ENCODE measurements at places on chromosomes 12 and 14.

DNA sequence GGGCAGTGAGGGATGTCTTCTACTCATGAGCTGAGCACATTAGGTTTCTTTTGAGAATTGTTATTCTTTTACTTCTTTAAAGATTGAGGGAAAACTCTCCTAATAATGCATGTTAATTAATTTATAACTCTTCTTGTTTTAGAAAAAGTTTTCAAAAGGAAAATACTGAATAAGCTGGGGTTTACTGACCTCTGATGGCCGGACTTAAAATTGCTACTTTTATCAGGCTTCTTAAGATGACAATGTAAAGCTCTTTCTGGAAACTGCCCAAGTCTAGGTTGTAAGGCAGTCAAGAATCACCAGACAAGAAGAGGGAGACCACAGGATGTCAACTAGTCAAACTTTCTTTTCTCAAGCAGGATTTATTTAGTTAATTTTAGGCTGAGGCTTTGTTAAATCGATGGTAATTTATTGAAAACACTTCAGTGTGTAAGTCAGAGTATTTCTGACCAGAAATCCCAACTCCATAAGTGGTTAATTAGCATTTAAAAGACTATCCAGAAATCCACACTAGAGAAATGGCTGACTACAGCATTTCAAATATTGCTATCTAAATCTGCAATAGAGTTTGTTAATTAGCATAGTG is 82.1 kb downstream of the AVPR1A start:
- DNase-seq = no peak

DNA sequence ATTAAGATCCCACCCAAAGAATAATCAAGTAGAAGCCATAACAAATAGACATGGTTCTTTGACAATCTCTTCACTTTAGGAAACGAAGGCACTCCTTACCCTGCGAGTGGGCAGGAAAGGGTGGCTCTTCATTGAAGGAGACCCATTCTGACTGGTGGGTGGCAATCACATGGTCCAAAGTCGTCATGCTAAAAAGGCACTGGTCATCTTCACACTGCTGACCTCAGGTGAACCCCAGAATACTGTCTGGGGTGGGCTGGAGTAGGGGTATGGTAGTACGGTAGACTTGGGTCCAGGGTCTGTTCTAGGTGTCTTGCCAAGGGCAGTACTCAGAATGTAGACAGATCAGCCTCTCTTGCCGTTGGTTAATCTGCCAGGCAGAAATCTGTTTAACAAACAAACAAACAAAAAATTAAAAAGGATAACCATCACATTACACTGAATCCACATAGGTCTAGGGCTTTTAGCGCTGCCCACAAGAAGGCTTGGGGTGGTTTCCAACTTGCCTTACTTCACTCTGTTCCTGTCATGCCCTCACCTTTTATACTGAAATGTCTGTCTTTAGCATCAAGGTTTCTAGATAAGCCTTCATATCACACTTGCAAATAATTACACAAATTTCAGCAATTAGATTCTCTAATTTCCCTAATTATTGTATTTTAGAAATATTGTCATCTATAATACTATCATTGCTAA is 1.8 kb downstream of the STON2 start:
- DNase-seq = no peak

- DNase-seq = no peak
Measured at GRCh38 chr14:33954016-33954598, 3.2 kb upstream of the EGLN3 start.

DNA sequence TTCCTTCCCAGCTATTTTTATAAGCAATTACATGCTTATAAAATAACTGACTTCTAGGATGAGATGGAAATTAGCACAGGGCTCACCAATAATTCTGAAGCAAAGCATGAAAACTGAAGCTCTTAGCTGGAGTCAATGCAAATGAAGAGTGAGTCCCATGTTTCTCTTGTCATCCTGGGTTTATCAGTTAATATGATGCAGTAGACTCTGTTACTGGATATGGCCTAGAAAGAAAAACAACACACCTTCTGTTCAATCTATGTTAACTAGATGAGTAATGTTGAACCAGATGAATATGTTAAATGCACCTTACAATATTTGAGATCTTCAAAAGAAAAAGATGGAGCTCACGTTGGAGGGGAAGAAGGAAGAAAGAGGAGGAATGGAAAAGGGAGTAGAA is 229.4 kb downstream of the DUSP6 start:
- DNase-seq = no peak

DNA sequence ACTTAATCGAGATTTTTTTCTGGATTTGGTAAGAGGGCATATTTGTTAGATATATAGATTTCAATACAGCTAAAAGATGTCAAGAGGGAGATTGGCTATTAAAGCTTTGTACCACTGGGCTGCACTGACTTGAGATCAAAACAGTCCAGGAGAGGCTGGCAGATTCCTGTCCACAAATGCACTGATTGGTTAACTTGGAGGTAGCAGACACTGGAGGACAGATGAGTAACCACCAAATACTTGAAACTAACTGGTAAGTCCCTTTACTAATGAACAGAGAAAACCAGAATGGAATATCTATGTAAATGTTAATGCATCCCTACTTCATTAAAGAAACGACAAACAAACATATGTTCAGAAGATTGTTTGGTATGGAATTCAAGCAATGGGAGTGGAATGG is 416.6 kb downstream of the LRIG3 start:
- no peak for DNase-seq

- DNase-seq = no peak
Measured at GRCh38 chr12:92032101-92032500, 113.5 kb downstream of the BTG1 start.

DNA sequence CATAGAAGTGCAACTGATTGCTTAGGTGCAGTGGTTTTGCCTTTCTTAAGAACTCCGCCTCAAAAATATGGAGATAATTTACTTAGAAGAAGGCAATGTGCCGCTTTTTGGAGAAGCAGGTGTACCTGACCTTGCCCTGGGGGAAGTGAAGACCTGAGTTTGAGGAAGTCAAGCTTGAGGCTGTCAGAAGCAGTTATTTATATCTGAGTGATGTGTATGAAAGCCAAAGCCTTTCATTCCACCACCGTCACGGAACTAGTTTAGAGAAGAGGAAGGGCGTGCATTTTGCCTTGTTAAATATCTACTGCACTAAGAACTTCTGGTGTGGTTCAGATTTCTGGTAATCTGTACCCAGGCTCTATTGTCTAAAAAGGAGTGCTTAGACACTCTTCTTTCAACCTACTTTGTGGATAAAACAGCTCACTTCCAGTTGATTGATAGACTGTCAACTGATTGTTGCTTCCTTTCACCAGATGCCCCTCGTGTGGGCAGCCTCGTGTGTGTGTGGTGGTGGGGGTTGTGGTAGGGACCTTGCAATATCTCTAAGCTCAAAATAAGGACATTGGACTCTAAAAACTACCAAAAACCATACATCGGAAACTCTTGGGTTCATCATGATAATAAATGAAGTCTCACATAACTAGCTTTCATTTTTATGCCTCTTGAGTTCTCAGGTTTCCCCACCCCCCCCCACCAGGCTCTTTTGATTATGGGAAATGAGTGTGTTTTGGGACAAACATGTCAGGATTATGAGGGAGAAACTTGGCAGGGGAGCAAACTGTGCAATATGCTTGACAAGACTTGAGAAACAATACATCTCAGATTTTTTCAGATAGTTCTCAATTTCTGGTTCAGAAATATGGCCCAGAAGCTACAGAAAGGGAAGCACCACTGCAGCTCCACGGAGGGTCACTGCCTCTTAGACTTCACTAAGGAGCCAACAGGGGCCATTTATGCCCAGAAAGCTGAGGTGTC is 78.6 kb downstream of the ARF6 start:
- peak; percentile 41 for DNase-seq

All from activated CD8-positive, alpha-beta memory T cell treated with anti-CD3 and anti-CD28 coated beads for 1 hour (primary cell).